Activated naive CD8-positive, alpha-beta T cell treated with anti-CD3 and anti-CD28 coated beads, Interleukin-2, amount 50 U/mL, for 24 hours (primary cell): ENCODE measurements at places on chromosomes 7 and 10.

GRCh38 chr7:157910446-157910845 is 573.6 kb downstream of the DNAJB6 start:
- no peak for DNase-seq

DNA sequence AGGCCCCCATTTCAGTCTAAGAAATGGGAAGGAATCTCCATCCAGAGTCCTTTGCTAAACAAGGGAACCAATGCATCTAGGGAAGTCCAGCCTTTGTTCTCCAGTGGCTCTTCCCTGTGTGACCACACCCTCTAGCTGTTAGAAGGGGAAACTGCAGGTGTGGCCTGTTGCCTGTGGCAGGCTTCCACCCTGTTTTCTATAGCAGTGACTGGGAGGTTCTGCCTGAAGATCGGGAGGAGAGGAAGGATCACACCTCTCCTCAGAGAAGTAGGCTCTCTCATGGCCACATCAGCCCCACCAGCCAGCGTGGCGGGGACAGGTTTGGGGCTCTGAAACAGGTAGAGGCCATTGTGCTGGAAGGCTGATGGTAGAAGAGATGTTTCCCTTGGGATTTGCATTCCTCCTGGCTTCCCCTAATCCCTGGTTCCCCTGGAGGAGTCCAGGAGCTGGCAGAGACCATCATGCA is 47.7 kb upstream of the TRIM8 start:
- peak; percentile 34 for DNase-seq

- no peak for DNase-seq
Observed at GRCh38 chr10:104061196-104061595, 24.5 kb downstream of the COL17A1 start.

GRCh38 chr10:52348037-52348564 is 34.0 kb downstream of the DKK1 start:
- DNase-seq: no peak

DNA sequence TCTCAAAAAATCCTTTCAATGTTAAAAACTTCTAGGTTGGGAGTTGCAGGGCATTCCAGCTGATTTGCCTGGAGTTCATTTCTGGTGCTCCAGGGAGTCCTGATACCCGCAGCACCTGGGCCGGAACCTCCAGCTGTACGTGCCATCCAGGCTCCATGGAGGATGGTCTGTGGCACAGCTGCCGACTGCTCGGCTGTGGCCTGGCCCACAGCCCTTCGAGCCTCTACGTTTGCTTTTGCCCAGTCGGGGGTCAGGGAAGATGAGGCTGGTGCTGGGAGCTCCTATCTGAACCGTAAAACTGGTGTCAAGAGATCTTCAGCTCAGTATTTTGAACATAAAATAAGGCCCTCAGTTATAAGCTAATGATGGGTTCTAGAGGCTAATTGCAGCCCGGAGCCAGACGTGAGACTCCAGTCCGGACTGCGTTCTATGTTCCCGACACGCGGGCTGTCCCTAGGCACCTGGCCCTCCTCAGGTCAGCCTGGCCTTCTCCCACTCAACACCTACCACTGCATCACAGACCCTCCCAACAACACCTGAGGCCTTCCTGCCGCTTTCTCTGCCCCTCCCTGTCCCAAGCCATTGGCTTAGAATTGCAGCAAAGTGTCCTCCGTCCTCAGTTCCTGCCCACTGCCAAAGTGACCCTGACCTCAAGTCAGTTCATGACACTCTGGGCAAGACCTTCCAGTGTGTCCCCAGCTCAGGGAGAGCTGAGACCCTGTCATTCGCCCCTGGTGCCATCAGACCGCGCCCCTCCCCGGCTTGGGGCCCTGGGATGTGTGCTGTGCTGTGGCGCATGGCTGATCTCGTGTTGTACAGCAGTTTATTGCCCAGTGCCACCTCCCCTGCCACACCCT is 64.2 kb upstream of the DNAJB6 start:
- no peak for DNase-seq

GRCh38 chr10:103111918-103112877 is 80.9 kb downstream of the NT5C2 start:
- DNase-seq: no peak

DNA sequence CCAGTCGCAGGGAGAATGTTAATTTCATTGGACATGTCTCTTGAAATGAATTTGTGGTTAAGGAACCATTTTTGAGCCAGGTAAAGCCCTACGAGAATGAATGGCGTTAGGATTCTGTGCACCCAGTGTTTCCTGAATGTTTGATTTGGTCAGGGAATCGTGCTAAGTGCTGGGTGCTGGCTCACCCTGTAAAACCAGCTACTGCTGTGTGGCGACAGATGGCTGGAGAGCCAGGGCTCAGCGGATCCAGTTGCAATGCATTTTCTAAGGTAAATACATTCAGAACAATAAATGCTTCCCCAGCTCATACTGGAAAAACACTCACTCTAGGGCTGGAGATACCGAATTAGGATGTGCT is 355.5 kb downstream of the GLRX3 start:
- DNase-seq: no peak

GRCh38 chr7:76182225-76182960 is 19.3 kb upstream of the SRRM3 start:
- no peak for DNase-seq

DNA sequence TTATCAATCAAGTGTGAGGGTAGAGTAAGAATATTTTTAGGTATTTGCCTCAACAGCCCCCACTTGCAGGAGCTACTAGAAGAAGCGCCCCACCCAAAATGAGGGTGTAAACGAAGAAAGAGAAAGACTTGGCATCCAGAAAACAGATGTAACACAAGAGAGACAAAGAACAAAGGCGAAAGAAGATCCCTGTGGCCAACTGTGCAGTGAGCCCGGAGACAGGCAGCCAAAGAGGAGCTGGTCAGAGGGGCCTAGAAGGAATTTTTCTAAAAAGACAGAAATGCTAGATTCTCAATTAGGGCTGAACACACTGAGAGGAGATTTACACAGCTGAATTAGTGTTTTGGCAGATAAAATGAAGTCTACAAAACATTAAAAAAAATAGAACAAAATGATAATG is 29.6 kb upstream of the EIF5AL1 start:
- no peak for DNase-seq
